NB4 (cell line): ENCODE measurements at places on chromosomes 6 and 20.
A peak's percentile ranks its signal among the peaks of the same experiment; 100 is the strongest.

DNA sequence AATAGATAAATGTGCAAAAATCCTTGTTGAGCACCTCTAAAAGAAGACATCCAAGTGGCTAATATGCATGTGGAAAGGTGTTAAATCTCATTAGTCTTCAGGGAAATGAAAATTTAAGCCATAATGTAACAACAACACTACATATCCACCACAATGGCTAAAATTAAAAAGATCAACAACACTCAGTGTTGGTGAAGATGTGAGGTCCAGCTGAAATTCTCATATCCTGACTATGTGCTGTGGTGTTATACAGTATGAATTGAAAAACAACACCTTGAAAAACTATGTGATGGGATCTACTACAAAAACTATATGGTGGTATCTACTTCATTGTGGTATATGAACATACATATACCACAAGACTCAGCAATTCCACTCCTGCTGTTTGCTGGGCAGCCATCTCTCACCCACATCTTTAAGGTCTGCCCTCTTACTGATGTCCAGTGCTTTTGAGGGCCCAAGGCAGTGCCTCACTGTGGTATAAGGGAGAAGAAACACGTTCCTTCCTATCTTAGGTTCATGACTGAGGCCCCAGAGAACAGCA is 146.4 kb downstream of the CD83 start:
- DNase-seq, result no peak

DNA sequence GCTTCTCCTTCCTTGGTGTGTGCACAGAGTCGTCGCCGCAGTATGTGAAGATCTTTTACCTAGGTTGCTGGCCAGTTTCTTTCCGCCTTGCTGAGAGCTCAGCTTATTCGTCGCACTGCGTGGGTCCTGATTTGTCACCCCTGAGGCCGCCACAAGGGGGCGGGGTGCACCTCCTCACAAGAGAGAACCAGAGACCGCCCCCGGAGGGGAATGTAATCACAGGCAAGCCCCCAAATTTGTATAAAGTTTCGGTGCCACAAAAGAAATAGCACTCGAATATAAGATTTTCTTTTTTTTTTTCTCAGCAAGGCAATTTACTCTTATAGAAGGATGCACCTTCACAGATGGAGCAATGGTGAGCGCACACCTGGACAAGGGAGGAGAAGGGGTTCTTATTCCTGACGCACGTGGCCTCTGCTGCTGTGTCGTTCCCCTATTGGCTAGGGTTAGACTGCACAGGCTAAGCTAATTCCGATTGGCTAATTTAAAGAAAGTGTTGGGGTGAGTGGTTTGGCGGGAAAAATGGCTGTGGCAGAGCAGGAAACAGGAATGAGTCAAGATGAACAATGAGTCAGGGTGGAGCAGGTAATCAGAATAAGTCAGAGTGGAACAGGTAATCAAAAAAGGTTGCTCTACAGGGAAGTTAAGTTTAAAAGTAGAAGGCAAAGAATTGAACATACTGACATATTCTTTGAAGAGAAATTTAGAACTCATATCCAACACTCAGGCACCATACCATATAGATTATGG is 19.5 kb downstream of the NCOA3 start:
- no peak for DNase-seq

DNA sequence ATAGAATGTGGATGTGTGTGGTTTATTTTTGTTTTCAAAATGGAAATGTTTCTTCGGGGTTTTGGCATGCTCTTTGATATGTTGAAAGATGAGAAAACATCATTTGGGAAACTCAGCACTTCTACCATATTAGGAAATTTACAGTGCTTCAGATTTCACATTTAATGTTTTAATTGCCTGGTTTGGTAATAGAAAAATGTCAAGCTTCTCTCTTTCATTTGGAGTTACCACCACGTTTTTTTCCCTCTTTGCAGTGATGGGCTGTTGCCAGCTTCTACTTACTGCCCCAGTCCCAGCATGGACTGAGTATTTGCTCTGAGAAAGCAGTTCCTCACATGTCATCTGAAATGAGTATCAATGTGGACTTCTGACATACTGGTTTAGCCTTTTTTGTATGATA is 267.7 kb downstream of the PRL start:
- peak; percentile 11 for DNase-seq

GRCh38 chr6:131163886-131164285 is 28.6 kb downstream of the AKAP7 start:
- DNase-seq, result no peak

DNA sequence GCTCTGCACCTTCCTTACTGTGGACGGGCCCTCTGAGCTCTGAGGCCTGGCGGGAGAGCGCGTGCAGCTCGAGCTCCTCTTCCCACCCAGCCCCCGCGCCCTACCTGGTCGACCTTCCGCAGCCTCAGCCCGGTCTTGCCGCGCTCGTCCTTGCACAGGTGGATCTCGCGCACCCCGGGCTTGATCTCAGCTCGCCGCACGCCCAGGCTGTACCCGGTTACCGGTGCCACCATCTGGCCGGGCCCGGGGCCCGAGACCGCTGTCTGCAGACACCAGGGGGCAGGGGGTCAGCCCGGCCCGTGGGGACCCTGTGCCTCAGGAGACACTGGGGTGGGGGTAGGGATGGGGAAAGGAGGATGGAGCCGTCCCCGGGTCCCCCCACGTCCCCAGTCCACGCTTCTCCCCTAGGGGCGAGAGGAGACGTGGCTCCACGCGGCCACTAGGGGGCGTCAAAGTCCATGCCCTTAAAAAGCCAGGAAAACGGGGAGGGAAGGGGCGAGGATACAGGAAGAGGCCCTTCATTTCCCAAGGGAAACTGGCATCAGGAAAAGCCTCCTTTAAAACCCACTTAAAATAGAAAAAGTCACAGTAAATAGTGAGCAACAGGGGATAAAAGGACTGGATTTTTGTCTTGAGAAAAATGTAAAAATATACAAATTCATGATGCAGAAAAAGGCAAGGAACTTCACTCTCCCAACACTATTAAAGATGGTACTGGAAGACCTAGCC is 15.5 kb downstream of the SDCBP2 start:
- DNase-seq, result peak; percentile 69
